MG63 (cell line): ENCODE measurements at places on chromosomes 2 and 18. TPM values are rescaled to one million over a fixed set of nuclear protein-coding genes. Genes with fewer than 3 reads are reported as not detected.

GRCh38 chr2:166539340-166540162 is 45.5 kb upstream of the SCN7A start:
- DNase-seq: peak; percentile 51

DNA sequence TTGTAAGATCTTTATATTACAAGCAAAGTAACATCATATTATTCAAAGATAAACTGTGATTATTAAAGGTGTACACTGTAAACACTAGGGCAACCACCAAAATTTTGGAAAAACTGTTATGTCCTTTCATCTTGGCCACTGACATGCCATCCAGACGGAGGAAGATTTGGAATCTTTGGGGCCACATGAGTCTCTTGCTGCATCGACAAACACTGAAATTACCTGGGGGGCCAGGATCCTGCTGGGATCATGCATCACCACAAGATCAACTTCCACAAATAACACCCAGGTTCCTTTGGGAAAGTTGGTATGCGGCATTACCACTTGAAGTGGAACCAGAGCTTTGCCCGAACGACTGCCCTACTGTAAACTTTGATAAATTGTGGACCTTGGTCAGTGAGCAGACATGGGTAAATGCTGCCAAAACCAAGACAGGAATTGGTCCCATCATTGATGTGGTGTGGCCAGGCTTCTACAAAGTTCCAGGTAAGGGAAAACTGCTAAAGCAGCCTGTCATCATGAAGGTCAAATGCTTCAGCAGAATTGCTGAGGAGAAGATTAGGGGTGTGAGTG is 110.6 kb upstream of the UXS1 start:
- no peak for DNase-seq

GRCh38 chr2:128640166-128640844 is 321.6 kb upstream of the HS6ST1 start:
- no peak for DNase-seq

GRCh38 chr2:26978061-26978596 is 7.7 kb downstream of the MAPRE3 start:
- no peak for DNase-seq

DNA sequence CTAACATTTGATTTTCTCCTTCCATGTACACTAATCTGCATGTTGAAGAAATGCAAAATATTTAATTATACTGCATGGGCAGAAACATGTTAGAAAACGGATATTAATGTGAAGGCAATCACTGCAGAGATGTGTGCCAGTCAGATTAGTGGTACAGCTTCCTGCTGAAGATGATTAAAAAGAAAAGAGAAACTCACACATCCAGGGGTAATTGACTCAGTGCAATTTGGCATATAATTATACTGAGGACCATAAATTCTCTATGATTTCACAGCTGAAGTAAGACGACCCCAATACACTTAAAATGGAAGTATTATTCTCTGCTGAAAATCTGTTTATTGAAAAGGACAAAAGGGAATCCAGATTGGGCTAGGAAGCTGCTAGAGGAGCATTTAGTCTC is 243.4 kb downstream of the TGIF1 start:
- DNase-seq: no peak

- DNase-seq: no peak
Measured at GRCh38 chr2:180124273-180125139, 117.4 kb upstream of the CWC22 start.

GRCh38 chr18:4270016-4270415 is 185.1 kb downstream of the DLGAP1 start:
- no peak for DNase-seq

DNA sequence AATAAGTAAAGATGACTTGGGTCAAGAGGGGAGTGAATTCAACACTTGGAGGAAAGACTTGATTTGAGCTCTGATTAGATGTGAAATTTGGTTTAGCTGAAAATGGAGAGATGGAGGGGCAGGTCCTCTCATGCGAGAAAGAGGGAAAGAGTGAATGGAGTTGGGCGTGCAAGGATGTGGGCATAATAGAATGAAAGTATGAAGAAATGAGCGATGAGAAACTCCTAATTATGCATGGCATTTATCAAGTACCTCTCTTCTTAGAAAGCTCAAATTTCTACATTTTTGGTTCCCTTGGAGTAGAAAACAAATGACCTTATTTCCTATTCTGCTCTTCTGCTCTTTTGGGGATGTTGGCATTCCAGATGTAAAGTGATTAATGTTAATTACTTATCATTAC is 161.5 kb downstream of the PHLPP1 start:
- no peak for DNase-seq

- DNase-seq: no peak
Measured at GRCh38 chr2:14324308-14324707, 308.2 kb upstream of the LRATD1 start.

DNA sequence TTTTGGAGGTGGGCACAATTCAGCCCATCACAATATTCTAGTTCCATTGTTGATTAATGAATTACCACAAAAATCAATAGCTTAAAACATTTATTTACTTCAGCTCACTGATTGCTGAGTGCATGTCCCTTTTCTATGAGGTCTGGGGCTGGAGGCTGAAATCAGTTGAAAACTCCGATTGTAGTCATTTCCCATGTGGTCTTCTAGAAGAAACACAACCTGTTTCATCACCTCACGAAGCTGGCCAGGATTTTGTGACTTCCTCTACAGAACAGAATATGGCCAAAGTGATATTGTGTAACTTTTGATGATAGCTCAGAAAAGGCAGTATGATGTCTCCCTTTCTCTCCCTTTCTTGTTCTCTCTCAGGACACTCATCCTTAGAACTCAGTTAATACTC is 44.1 kb upstream of the CYRIA start:
- no peak for DNase-seq

- no peak for DNase-seq
Measured at GRCh38 chr18:9806905-9807304, 78.9 kb upstream of the TXNDC2 start.

- peak; percentile 37 for DNase-seq
Measured at GRCh38 chr2:8676921-8677645, 4.8 kb upstream of the ID2 start.

- DNase-seq: no peak
Measured at GRCh38 chr2:20352581-20353216, 2.1 kb upstream of the PUM2 start.

DNA sequence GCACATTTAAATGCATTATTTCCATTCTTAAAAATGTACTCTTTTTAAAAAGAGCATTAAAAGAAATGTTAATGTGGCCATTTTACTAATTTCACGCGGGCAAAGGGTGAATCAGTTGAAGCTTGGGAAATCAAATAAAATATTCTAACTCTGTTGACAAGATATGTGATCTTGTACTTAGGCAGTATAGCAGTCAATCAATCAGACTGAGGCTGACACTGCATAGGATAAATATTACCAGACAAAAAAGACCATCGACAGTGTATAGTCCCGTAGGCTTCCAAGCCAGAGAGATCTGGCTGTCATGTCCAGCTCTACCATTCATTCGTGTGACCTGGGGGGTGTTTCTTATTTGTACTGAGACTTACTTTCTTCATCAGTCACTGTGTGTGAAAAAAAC is 39.8 kb upstream of the CCDC68 start:
- no peak for DNase-seq

DNA sequence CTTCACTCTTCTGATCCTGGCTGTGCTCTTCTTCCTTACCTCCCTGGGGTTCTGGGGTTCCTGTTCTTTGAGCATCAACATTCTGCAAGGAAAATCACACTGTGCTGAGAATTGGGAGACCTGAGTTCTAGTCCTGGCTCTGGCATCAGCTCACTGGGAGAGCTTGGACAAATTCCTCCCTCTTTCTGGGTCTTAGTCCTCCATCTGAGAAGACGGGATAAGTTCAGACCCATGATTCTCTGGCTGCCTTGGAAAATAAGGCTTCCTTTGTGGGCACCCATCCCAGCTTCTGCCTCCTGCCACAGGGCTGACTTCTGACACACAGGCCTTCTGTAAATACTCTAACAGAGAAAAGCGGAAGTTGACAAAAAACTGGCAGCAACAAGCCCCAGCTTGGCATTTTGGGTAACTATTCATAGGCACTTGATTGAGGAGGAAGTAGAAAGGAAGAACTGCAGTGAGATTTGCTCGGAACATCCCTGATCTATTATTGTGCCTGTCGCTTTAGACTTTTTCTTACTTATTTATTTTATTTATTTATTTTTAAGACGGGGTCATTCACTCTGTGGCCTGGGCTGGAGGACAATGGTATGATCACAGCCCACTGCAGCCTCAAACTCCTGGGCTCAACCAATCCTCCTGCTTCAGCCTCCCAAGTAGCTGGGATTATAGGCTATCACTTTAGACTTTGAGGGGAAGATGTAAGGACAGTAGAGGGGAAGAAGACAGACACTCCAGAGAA is 7.9 kb downstream of the PCBP1 start:
- DNase-seq: peak; percentile 87

ZNG1B gene
- 12.9 and 16.3 TPM in 2 replicates for total RNA-seq

EMX1 gene
- not detected in 2 replicates for total RNA-seq

EFEMP1 gene
- total RNA-seq: 69.2 and 70.3 TPM in 2 replicates

ATP6V1B1 gene
- not detected in 2 replicates for total RNA-seq

CAVIN2 gene
- total RNA-seq: 44.0 and 44.2 TPM in 2 replicates

MTLN gene
- total RNA-seq: 56.1 and 64.8 TPM in 2 replicates

MPP4 gene
- total RNA-seq: 5.5 and 7.6 TPM in 2 replicates

TWIST2 gene
- total RNA-seq: 40.5 and 66.9 TPM in 2 replicates

UCN gene
- total RNA-seq: 1.3 TPM in 1 of 2 replicates, not detected in the other

NCKAP5 gene
- total RNA-seq: not detected in 2 replicates
